CD4-positive, alpha-beta T cell treated with Interferon gamma for 1 hour (primary cell): ENCODE measurements at places on chromosomes 5 and 9.

DNA sequence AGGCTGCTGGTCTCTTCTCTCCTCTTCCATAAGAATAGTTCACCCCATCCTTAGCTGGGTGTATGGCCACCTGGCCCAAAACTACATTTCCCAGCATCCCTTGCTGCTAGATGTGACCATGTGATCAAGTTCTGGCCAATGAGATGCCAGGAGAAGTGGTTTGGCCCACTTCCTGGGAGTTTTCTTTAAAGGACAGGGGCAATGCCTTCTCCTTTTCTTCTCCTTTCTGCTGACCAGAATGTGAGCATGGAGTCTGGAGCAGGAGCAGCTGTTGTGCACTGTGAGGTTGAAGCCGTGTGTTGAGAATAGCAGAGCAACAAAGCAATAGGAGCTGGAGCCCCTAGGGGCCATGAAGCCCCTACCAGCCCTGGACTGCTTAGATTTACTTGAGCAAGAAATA lies 36.8 kb downstream of the C9orf50 start:
- peak; percentile 75 for DNase-seq

DNA sequence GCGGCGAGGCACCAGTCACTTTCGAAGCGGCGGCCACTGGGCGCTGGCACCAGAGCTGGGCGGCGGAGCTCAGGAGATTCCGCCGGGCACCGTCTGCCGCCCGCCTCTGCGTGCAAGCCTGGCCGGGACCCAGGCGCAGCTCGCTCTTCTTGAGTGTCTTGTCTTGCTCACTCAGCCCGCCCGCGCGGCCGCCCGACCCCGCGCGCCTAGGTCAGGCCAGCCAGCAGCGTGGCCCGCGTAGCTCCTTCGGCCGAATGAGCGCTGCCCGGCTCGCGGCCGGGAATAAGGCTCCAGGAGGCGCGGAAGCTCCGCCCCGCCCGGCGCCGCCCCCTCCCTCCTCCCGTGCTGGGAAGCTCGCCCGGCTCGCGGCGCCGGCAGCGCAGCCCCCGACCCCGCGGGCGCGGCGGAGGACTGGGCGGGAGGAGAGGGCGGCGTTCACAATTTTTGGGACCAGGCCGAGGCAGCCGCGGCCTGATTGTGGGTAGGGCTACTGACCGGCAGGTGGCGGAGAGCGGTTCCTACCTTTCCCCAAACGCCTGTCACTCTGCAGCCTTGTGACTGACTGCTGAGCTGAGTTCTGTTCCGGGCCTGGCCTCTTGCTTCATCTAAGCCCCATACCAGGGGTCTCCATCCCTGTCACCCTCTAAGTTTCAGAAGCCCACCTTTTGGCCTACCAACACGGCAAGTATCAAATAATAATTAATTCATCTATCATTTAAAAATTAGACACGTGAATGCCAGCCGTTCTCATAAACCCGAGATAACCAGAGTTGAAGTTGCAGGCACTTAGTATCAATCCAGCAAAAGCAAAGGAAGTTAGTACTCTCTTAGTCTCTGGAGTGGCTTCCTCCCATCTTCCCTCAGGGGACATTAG lies at the start of gene HBEGF:
Gene HBEGF, minus strand, starts transcription at position 256 of the 874 bp plus-strand sequence. CDS start 275 bp downstream, outside the sequence.
- DNase-seq: peak; percentile 51

GRCh38 chr5:15442193-15442570 lies 57.8 kb upstream of the FBXL7 start:
- no peak for DNase-seq

- DNase-seq: peak; percentile 50
Observed at GRCh38 chr5:151234476-151235238, 10.8 kb upstream of the CCDC69 start.

DNA sequence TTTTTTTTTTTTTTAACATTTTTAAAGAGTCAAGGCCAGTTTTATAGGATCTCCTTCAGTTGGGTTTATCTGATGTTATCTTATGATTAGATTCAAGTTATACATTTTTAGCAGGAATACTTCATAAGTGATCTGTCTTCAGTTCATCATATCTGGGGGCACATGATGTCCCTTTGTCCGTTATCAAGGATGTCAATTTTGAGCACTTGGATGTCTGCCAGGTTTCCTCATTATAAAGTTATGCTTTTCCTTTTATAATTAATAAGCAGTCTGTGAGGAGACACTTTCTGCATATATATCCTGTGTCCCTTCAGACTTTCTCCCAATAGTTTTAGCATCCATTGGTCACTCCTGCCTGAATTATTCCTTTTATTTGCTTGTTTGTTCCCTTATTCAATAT lies 11.8 kb downstream of the HDHD3 start:
- DNase-seq: no peak
